Hypothalamus (tissue), 51 donors: ENCODE measurements at places on chromosomes 7 and 10.

GRCh38 chr7:129351320-129351719, 82.9 kb upstream of the STRIP2 start:
- DNase-seq: no peak

DNA sequence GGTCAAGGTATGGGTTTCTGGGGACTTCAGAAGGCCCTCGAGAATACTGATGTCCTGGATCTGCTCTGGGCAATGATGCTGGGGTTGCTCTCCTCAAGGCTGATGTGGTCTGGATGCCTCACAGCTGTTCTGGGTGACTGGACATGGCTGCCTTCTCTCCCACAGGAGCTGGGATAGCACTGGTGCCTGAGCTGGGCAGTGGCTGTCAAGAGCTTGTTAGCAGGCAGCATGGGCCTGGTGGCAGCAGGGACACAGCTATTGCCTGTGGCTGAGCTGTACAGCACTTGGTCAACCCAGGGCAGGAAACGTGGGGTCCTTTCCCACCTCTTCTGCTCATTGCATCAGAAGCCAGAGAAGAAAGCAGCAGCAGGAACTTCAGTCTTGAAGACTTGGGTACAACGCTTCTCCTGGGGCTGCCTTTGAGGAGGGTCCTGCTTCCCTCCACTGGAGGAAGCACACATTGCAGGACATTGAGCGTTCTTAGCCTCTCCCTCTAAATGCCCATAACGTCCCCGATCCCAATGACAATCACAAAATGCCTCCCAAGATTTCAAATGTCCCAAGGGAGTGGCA, 13.0 kb downstream of the ADCYAP1R1 start:
- no peak for DNase-seq

- no peak for DNase-seq
These were observed 105.7 kb downstream of the FOXL3 start for GRCh38 chr7:395643-396042.

DNA sequence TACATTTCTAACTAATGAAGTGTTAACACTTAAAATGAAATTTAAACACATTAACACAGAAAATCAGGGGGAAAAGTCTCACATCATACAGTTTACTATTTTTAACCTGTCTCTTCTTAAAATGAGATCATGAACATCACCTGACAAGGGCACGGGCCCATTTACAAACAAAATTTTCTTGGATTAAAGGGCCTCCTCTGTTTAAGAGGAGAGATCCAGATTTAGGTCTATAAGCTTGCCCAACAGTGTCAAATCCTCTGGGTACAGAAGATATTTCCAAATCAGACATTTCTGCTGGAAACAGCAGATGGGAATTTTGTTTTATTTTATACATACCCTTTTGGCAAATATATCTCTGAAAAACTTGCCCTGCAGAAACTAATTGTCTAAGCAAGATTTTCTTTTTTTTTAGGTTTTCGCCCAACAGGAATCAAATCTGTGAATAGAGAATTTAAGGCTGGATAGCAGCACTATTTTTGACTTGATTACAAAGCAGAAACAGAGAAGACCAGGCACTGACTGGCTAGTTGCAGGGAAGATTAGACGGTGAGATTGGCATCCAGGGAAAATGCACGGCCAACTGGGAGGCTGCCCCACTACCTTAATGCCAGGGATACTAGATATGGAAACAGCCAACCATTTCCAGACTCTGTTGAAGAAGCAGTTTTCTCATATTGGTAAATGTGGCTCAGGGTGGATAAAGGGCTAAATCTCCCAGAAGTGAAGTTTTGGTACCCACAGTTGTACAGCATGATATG, 173.4 kb downstream of the LRRN3 start:
- DNase-seq: no peak

- no peak for DNase-seq
These were observed 5.8 kb upstream of the C1GALT1 start for GRCh38 chr7:7176406-7177043.

DNA sequence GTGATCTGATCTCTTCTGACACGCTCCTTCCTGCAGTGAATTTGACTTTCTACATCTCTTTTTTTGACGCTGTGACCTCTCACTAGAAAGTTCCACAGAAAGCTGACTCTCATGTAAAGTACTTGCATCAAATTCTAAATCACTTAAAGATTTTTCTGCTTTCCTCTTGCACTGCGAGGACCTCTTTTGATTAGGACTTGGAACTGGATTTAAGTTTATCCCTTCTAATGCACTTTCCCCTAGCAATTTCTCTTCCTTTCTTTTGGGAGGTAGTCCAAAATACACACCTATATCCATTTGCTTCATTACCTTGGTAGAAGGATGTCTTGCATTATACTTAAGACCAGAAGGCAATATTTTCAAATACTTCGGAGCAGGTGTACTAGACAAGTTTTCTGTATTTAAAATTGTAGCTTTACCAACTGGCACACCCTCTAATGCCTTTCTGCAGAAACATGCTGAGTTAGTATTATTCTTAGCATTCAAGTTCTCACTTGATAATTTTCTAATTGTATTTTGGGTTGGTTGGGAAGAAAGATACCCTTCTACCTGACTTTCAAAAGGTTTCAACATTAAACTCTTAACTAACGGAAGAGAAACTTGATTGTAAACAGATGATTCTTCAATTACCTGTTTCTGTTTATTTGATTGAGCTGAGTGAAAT, 4.6 kb downstream of the DCLRE1A start:
- DNase-seq: no peak

GRCh38 chr7:113635492-113635891, 283.3 kb downstream of the PPP1R3A start:
- no peak for DNase-seq

- DNase-seq: no peak
These were observed 2.4 kb downstream of the UBE2H start for GRCh38 chr7:129950191-129950932.

DNA sequence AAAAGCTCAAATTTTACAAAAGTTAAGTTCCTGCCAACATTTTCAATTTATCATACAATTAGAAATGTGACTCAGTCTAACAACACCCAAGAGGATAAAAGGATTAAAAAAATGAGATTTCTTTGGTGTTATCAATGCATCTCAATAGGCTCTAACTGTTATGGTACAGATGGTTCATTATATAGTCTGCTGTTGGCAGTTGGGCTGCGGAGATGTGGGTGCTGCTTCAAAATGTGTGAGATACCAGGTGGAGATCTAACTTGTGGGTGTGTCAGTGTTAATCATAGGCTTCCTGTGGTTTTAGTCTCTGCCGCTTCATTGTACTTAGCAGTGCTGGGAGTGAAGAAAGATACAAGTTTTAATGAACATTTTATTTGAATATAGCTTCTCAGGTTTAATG, 231.2 kb downstream of the EXOC4 start:
- DNase-seq: no peak

DNA sequence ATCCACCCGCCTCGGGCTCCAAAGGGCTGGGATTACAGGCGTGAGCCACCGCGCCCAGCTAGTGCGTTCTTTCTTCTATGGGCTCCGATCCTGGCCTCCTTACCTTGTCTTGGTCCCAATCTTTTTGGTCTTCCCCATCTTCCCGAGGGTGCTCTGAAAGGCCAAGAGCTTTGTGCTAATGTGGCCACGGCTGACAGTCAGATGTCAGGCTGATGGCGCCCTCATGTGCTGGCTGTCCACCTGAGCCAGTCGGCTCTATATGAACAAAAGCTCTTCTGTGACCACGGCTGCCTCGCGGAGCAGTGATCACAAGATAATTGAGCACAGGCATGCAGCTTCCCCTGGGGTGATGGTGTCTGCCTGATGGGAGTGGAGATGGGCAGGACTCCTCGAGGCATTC, 11.0 kb upstream of the AHCYL2 start:
- DNase-seq: peak; percentile 14

DNA sequence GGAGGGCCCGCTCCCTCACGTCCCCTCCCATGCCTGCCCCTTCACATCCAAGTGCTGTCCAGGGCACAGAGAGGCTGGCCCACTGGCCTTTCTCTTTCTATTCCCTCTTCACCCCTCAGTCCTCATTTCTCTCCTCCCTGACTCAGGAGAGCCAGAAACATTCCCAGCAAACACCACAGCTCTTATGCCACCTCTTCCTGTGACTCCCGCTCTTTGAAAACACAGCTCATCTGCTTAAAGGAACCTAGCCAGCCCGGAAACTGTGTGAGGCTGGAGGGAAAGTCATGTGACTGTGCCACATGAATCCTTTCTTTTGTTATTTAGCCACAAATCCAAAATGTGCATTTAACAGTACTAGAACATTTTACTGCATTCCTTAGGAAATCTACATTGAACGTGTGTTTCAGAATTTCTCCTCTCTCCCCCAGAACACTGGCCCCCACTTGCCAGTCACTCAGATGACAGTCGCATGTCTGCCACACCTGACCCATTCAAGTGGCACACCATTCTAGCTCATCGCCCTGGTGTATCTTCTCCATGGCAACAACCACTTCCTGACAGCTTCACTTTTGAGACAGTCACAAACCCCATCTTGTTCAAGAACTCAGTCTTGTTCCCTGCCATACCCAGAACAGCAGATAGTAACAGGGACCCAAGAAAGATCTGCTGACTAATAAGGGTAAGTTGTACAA, 42.8 kb downstream of the GRB10 start:
- no peak for DNase-seq

GRCh38 chr7:106165337-106165736, 53.2 kb upstream of the SYPL1 start:
- no peak for DNase-seq

GRCh38 chr7:148939128-148939755, 55.2 kb upstream of the EZH2 start:
- no peak for DNase-seq
